Femur (tissue), 1 donor: ENCODE measurements at places on chromosomes 12 and 14.

- DNase-seq, result no peak
These were observed 27.8 kb upstream of the PNMA1 start for GRCh38 chr14:73741876-73742519.

GRCh38 chr12:88153959-88154358 is 11.9 kb downstream of the TMTC3 start:
- DNase-seq, result no peak

GRCh38 chr14:55313480-55313879 is 42.3 kb downstream of the FBXO34 start:
- no peak for DNase-seq

- DNase-seq, result peak; percentile 55
These were observed 163.3 kb downstream of the ETV6 start for GRCh38 chr12:11812586-11813437.

DNA sequence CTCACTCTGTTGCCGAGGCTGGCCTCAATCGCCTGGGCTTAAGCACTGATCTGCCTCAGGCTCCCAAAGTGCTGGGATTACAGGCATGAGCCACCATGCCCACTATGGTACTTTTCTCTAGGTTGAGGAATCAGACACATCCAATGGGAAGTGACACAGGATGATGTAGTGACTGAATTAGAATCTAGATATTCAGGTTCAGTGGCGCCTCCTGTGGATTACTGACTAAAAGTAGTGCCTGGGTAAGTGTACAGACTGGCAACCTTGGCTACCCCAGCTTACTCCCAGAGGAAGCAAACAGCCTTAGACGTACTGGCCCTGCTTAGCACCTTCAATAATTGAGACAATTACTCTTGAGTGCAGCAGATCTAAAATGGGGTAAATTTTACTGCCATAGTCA is 22.8 kb downstream of the GALNT8 start:
- no peak for DNase-seq

DNA sequence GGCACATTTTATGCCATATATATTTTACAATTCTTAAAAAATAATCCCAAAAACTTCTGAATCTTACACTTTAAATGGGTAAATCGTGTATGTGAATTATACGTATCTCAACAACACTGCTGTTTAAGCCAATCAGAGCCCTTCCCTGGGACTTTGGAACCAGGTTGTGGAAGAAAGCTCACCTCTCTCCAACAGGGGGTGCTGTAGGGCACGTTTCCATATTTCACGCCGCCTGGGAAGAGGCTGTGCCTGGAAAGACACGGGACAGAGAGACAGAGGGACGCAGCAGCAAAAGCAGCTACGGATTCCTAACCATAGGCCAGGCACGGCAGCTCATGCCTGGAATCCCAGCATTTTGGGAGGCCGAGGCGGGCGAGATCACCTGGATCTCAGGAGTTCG is 29.4 kb upstream of the FBRSL1 start:
- DNase-seq, result no peak

- no peak for DNase-seq
These were observed 4.4 kb upstream of the TINF2 start for GRCh38 chr14:24246765-24247212.

GRCh38 chr14:51473808-51474565 is 177.7 kb upstream of the FRMD6 start:
- DNase-seq, result no peak

- DNase-seq, result no peak
These were observed 105.2 kb upstream of the CDKN3 start for GRCh38 chr14:54291491-54292191.

DNA sequence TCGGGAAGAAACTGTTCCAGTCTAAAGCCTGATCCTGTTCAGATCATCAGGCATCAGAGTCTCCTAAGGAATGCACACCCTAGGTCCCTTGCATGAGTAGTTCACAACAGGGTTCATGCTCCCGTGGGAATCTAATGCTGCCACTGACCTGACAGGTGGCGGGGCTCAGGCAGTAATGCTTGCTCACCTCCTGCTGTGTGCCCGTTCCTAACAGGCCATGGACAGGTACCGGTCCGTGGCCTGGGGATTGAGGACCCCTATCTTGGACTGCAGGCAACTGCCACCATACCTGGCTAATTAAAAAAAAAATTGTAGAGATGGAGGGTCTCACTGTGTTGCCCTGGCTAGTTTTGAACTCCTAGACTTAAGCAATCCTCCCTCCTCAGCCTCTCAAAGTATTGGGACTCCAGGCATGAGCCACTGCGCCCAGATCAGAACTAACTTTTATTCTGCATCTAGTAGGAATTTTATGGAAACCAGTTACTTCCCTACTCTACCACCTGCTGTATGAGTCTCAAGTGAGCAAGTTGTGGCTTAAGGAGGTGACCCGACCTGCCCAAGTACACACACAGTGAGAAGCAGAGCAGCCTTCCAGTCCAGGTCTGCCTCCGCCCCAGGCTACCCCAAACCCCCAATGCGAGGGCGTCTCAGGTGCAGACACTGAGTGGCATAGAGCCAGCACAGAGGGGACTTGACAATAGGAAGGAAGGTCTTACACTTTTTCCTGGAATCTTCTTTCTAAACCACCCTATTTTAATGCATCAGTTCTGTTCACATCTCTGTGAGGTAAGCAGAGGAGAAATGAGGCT is 2.5 kb upstream of the PAPLN start:
- no peak for DNase-seq

DNA sequence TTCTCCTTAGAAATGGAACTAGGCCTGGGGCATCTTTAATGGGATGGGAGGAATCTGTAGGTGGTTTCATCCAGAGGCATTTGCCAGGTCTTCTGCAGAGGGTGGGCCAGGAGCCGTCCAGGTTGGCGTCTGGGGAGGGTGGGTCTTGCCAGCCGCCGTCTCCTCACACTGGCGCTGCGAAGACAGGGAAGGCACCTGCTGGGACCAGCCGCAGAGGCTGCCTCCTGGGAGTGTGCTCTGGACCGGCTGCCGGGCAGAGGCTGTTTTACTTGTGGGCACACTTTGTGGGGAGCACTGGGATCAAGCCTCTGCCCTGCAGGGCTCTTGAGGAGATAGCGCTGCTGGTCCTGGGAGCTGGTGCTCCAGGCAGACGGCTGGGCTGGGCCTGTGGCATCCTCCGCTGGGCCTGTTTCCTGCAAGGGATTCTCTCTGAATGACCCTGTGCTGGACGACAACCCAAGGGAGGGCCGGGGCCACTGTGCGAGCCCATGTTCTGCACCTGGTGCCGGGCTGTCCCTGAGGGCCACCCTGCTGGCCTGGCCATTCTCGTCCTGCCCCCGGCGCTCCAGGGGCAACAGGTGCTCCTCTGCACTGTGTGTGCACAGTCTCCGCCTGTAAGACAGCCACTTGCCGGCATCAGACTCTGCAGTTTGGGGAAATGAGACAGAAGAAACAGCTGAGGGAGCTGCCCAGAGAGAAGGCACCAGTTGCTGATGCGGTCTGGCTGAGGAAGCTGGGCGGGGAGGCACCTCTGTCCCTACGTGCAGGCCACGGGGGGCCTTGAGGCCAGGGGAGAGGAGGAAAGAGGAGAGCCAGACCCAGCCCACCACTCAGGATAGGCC is 10.0 kb upstream of the TEX22 start:
- DNase-seq, result no peak

DNA sequence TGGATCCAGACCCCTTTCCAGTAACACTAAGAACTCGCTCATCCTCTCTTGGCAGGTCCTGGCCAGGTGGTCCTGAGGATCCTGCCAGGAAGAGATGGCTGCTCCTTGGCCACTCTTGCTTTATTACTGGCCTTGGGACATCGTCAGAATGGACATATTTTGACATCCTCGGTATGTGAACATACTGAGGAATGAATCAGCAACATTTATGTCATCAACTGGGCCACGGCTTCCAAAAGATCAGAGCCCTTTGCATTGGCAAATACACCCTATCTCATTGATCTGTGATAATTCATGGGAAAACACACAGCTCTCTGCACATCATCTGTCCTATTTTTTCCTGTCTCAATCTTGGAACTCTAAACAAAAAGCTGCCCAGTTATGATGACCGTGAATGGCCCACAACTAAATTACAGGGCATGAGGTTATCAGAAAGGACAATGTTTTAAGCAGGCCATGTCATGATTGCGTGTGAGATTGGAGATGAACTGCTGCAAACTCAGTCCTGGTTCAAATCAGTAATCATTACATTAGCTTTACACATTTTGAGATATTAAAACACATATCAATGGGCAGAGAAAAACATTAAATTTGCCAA is 1325.8 kb downstream of the AACS start:
- DNase-seq, result no peak

DNA sequence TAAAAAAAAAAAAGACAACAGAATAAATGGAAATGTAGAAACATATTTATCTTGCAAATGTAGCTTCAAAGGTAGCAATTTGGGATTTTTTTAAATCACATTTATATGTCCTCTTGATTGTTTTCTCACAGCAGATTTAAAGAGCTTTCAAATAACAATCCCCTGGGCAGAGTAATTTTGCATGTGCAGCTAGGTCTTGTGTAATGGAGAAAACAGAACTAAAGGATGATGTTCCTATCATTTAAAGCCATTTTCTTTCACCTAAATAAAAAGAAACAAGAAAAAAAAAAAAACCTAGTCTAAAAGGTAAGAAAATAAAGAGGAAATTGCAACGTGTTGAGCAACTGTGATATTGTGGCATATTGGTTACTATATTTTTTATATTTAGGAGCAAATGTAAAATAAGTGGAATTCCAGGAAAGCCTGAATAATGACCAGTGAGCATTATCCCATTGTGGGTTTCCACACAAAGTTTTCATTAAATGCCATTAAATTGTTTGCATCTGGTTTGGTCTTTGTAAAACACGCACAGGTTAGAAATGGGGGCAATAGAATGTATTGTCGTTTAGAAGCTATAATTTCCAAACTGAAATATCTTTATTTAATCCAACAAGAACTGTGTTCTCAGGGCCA is 215.6 kb downstream of the SLC6A15 start:
- DNase-seq, result no peak

DNA sequence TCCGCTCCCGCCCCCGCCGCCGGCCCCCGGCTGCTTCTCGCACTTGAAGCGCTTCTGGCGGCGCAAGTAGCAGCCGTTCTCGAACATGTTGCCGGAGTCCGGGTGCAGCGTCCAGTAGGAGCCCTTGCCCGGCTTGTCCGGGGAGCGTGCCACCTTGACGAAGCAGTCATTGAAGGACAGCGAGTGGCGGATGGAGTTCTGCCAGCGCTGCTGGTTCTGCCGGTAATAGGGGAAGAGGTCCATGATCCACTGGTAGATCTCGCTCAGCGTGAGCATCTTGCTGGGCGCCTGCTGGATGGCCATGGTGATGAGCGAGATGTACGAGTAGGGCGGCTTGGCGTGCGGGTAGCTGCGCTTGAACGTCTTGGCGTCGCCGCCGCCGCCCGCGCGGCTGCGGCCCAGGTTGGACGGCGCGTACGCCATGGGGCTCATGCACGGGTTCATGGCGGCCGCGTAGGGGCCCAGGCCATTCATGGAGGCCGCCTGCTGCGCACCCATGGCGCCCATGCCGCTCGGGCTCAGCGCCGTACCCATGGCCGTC is 3.0 kb downstream of the FOXA1 start:
- DNase-seq, result no peak

GRCh38 chr14:98593361-98593761 is 678.6 kb downstream of the BCL11B start:
- peak; percentile 26 for DNase-seq

GRCh38 chr14:49303946-49304516 is 282.1 kb downstream of the RPS29 start:
- DNase-seq, result peak; percentile 53

DNA sequence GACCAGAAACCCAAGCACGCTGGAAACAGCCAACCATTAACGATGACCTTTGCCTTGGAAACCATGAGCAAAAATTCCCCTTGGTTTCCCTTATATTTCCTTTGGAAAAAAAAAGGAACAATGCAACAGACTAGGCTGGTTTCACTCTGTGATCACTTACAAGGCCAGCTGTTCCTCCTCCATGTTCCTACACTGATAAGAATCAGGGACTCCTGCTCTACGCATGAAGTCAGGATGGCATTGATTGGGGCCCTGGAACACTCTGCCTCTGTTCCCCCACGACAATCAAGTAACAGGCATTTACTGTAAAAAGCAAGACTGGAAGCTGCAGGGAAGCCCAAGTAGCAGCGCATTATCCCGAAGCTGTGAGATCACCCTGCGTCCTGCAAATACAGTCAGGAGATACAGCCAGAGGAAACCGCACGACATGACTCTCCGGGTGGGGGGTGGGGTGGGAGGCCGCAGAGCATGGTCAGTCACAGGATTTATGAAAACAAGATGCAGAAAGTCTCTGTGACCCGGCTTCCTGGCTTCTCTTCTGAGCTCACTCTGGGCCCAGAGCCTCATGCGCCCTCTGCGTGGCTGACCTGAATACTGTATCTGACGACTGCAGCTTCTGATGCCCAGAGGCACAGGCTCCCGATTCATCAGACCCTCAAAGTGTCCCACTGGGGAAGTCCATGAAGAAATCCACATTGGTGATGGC is 31.1 kb downstream of the SSH1 start:
- DNase-seq, result peak; percentile 85

- DNase-seq, result no peak
These were observed 607.8 kb downstream of the SNAPC1 start for GRCh38 chr14:62369919-62370560.

- DNase-seq, result no peak
These were observed 179.0 kb upstream of the IGF1 start for GRCh38 chr12:102659200-102659911.

- DNase-seq, result no peak
These were observed 301.9 kb downstream of the CCER1 start for GRCh38 chr12:90653040-90653439.

DNA sequence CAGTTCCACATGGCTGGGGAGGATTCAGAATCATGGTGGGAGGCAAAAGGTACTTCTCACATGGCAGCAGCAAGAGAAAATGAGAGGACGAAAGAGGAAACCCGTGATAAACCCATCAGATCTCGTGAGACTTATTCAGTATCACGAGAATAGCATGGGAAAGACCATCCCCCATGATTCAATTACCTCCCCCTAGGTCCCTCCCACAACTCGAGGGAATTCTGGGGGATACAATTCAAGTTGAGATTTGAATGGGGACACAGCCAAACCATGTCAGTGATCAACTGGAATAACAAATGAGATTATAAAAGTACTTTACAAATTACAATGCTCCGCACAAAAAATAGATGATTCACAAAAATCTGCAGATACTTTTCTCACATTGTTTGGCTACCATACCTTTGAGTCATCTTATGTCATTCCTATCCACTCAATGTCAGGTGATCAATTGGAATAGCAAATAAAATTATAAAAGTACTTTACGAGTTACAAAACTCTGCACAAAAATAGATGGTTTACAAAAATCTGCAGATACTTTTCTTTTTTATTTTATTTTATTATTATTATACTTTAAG is 338.9 kb downstream of the C12orf50 start:
- DNase-seq, result no peak

DNA sequence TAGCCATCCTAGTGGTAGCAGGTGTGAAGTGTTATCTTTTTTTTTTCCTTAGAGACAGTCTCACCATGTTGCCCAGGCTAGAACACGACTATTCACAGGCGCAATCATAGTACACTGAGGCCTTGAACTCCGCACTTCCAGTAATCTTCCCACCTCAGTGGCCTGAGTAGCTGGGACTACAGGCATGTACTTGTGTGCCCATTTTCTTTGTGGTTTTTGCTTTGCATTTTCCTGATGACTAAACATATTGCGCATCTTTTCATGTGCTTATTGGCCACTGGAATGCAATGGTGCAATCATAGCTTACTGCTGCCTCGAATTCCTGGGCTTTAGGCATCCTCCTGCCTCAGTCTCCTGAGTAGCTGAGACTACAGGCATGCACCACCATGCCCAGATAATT is 33.3 kb upstream of the GCH1 start:
- DNase-seq, result no peak
